ENCODE measurements at places on chromosomes 6 and 20. TPM values are rescaled to one million over a fixed set of nuclear protein-coding genes. Genes with fewer than 3 reads are reported as not detected.

- H3K36me3 ChIP-seq, result no peaks in the 10 kb centered on the region
- peaks cover 11% of the 10 kb centered on the region for H3K27me3 ChIP-seq
Measured at GRCh38 chr20:62771396-62772102, 24.7 kb upstream of the MRGBP start.

DNA sequence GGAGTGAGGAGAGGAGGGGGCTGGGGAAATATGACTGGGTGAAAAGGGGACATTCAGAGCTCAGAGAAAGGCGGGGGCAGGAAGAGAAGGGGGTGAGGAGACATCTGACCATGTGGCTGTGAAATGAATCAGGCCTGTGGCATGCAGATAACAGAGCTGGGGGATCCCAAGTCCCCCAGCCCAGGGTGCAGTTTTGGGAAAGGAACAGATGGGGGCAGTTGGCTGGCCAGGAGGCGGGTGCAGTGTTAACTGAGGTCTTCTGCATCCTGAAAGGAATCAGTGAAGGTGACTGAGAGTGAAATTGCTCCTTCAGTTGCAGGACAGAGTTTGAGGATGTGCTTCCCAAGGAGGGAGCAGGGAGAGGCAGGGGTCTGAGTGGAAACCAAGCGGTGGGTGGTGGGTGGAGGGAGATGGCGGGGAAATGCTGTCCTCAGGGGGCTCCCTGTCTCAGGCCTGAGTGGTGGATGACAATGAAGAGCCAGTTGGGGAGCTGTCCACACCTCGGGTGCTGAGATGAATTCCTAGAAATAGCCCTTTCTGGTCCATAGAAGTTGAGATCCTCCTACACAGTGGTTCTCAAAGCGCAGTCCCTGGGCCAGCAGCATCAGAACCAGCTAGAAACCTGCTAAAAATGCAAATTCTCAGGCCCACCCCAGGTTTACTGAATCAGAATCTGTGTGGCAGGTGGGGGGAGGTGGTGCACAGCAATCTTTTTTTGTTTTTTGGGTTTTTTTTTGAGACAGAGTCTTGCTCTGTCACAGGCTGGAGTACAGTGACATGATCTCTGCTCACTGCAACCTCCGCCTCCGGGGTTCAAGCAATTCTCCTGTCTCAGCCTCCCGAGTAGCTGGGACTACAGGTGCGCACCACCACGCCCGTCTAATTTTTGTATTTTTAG, 26.0 kb upstream of the CCDC167 start:
- DNase-seq, result peak; percentile 44
- no peaks in the 10 kb centered on the region for H3K36me3 ChIP-seq
- H3K27ac ChIP-seq, result no peak overlapping the region

DNA sequence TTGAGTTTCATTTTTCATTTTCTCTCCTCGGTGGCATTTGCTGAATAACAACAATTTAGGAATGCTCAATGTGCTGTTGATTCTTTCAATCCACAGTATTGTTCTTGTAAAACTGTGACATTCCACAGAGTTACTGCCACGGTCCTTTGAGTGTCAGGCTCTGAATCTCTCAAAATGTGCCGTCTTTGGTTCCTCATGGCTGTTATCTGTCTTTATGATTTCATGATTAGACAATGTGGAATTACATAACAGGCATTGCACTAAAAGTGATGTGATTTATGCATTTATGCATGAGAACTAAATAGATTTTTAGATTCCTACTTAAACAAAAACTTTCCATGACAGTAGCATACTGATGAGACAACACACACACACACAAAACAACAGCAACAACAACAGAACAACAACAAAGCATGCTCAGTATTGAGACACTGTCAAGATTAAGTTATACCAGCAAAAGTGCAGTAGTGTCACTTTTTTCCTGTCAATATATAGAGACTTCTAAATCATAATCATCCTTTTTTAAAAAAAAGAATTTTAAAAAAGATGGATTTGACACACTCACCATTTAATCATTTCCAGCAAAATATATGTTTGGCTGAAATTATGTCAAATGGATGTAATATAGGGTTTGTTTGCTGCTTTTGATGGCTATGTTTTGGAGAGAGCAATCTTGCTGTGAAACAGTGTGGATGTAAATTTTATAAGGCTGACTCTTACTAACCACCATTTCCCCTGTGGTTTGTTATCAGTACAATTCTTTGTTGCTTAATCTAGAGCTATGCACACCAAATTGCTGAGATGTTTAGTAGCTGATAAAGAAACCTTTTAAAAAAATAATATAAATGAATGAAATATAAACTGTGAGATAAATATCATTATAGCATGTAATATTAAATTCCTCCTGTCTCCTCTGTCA, 88.1 kb downstream of the SNAP25 start:
- peaks cover 31% of the 10 kb centered on the region for H3K27me3 ChIP-seq
- H3K4me1 ChIP-seq, result peaks cover 43% of the 10 kb centered on the region
- peak; percentile 73 for DNase-seq
- H3K4me3 ChIP-seq, result peak overlapping the region; percentile 12

- H3K36me3 ChIP-seq, result no peaks in the 10 kb centered on the region
- no peak overlapping the region for H3K27ac ChIP-seq
- no peaks in the 10 kb centered on the region for H3K4me1 ChIP-seq
- no peak overlapping the region for H3K4me3 ChIP-seq
Measured at GRCh38 chr20:54015496-54015895, 54.9 kb downstream of the BCAS1 start.

DNA sequence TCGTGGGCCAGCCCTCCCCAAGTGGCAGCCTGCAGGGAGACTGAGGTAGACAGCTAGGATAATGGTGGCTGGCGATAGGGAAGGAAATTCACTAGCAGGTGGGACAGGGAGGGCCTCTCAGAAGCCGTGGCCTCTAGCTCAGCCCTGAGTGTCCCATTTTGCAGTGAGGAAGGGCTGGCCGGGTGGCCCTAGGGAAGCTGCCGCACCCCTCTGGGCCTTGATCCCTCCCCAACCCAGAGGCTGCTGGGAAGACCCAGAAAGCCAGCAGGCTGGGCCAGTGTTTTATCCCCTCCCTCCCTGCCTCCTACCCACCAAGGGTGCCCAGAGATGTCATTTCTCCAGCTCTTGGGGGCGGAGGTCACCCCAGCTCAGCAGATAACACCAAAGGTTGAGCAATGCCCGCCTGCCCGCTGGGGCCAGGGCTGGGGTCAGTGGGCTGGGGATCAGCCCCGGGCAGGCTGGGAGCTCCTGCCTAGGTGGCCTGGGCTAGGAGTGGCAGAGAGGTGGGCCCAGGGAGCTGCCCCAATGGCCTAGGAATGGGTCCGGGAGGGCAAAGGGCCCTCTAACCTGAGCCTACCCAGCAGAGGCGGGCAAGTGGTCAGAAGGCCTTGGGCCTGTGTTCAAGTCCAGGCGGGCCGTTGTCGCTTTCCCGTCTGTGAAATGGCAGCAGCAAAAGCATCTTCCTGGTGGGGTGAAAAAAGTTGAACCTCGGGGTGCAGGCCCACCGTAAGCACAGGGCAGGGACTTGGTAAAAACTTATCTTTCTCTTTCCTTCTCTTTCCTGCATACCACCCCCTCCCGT, 1.6 kb upstream of the CEBPB start:
- H3K27ac ChIP-seq, result no peak overlapping the region
- no peak overlapping the region for H3K4me3 ChIP-seq
- H3K27me3 ChIP-seq, result no peaks in the 10 kb centered on the region
- peaks cover 2% of the 10 kb centered on the region for H3K4me1 ChIP-seq

DNA sequence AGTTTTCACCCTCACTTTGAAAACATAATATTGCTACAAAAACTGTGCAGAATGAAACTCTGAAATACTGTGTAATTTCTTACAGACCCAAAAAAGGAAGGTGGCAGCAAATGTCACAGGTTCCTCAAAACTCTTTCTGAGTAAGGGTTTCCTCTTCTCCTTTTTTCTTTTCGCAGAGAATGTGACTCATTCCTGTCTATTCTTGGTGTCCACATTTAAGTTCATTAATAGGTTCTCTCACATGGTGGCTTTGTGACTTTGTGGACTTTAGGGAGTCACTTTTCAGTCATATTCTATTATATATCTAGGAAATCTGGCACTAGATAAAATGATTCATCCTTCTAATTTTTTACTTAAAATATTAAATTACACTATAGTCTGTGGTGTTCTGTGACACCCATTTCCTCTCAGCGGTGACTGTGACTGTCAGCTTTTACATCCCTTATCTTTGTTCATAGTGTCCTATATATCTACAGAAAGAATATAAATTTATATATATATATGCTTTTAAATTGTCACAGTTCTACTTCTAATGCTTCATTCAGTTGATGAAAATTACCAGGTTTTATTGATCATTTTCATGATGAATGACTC, 126.8 kb upstream of the HCRTR2 start:
- H3K27ac ChIP-seq, result no peak overlapping the region
- no peak overlapping the region for H3K4me3 ChIP-seq
- no peaks in the 10 kb centered on the region for H3K36me3 ChIP-seq
- 0 out of 2 replicates have a peak, but pooled peaks cover 2% of the 10 kb centered on the region for H3K27me3 ChIP-seq
- DNase-seq, result peak; percentile 6

Gene FAXC
- polyA plus RNA-seq, result 0.29 TPM

Gene ZNF341
- 2.9 TPM for polyA plus RNA-seq
